ENCODE measurements at places on chromosomes 11 and 22.

- DNase-seq: no peak
These were observed 56.3 kb upstream of the ADSL start for GRCh38 chr22:40289991-40290459.

- no peak for DNase-seq
These were observed 100.8 kb upstream of the B3GAT1 start for GRCh38 chr11:134512571-134513538.

- DNase-seq: no peak
These were observed 46.6 kb upstream of the RCN1 start for GRCh38 chr11:32044158-32044863.

- no peak for DNase-seq
These were observed 84.9 kb downstream of the ATXN10 start for GRCh38 chr22:45756558-45756957.

DNA sequence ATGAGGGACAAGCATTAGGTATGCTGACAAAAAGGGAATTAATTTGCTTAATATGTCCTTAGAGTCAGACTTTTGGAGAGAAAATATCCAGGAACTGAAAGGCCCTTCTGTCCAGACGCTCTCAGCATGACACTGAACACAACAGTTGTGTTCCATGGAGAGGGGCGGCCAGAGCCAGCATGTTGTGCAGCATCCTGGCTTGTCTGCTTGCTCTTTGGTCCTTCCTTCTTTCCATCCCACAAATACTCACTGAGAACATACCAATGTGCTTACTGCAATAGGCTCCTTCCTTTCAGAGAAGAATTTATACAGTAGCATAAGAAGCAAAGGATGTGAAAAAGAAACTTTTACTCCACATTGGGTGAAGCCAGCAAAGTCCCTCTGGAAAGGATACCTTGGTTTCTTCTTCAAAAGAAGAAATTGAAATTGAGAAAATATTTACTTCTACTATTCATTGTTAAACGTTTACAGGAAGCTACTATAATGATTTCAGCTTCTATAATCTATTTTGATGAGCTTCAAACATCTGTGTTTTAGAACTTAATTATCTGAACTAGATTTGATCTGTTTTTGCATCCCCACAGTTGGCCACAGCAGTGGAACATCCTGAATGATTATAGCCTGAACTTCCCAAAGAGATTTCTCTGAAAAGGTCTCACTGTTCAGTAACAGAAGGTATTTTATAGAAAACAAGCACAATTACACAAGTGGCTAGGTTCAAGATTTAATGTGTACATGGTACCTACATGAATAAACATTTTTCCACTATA, 304.1 kb upstream of the PITPNB start:
- DNase-seq: no peak

DNA sequence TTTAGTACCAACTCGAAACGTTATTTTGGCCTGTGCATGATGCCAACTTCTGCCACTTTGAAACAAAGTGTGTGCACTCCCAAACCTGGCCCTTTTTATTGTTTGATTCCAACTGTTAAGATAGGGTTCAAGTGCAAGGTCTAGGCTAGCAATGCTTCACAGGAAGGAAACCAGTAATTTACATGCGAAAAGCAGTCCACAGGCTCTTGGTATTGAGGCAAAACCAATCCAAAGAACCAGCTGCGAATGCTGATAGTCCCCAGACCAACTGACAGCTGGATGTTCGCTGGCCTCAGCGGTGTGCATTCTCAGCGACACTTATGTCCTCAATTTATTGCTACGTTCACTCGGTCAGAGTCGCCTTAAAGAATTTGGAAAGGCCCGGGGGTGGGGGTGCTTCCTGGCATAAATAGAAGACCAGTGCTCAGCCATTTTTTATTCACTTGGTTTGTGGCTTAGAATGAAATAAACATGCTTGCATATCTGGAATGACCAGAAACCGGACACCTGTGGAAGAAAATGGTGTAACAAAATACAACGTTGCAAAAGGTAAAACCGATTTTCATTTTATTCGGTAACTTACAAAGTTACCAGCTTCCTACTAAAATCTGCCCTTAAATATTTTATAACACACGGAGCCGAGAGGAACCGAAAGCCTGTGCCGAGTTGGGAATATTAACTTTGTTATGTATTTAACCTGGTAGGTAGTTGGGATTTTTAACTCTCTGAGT, 1.6 kb downstream of the CPT1A start:
- no peak for DNase-seq

GRCh38 chr11:6692128-6692527, 9.0 kb upstream of the MRPL17 start:
- no peak for DNase-seq

Data from D341Med (cell line).